ENCODE measurements at places on chromosomes 3 and 15.

DNA sequence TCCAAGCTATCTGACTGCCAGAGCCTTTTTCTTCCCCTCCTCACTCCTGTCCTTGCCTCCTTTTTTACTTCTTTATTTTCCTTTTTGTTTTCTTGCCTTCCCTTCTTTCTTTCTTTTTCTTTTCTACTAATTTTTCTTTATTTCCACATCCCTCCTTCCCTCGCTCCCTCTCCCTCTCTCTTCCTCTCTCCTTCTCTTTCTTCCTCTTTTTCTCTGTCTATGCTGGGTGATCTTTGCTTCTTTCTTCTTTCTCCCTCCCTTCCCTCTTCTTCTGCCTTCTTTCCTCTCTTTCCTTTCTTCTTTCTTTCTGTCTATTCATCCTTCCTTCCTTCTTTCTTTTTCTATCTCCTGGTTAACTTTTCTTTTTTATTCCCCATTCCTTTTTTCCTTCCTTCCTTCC is 564.8 kb downstream of the NSUN3 start:
- DNase-seq, result no peak

GRCh38 chr3:66675366-66675765 is 174.5 kb upstream of the LRIG1 start:
- DNase-seq, result no peak

GRCh38 chr15:100235030-100235617 is 106.7 kb downstream of the ADAMTS17 start:
- no peak for DNase-seq

GRCh38 chr15:70541511-70541910 is 221.8 kb downstream of the UACA start:
- DNase-seq, result no peak

DNA sequence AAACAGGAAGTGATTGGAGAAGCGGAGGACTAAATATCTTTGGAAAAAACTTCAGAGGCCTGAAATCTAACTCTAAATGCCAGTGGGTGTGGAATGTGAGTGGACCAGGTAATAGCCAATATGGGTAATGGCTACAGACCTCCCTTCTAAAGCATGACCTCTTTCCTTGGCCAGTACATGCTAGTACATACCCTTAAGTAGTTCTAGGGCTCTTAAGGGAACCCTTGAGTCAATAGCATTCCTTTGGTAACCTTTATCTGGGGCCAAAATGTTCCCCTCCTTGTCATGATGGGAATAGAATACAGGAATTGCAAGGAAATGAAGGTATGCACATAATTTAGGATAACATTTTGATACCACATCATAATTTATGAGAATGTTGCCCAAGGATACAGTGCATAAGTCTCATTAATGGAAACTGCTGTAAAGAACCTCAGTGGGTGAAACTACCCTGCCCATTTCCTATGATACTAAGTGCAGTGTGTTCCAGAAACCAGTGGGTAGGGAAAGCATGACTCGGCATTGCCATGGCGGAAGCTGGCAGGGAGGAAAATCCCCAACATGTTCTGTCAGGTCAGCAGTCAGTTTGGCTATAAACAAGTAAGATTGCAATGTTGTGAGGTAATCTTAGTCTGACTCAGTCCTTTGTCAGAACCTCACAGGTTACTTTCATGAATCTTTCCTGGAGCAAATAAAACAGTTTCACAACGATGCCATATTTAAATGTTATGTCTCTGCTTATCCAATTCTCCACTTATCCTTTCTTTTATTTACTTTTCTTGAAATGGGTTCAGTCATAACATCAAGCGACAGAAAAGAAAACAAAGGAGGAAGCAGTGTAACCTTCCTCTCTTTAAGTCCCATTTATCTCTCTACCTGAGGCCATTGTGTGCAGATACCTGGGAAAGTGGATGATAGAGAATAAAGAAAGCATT is 23.5 kb upstream of the RAP2B start:
- DNase-seq, result no peak

GRCh38 chr3:189512821-189513220 is 118.4 kb upstream of the TP63 start:
- no peak for DNase-seq

GRCh38 chr15:75178938-75179745 is 22.5 kb upstream of the C15orf39 start:
- no peak for DNase-seq

DNA sequence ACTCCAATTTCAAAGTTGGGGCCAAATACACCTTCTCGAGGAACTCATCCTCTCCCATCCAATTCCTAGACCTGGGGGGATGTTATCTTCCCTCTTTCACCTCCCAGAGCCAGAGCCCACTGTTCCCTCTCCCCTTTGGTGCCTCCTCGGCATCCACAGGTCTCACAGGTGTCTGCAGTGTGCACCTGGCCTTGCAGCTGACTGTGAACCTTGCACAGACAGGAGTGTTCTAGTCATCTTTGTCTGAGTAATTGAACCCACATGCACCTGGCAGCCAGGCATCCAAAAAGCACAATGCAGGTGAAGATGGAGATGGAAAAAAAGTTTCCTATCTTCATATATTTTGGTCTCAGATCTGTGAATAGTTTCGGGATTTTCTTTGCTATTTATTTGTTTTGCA is 30.8 kb downstream of the PCOLCE2 start:
- DNase-seq, result no peak

GRCh38 chr15:50906954-50907600 is 1.4 kb upstream of the AP4E1 start:
- DNase-seq, result peak; percentile 36

GRCh38 chr3:58635371-58636285 is 30.9 kb downstream of the FAM3D start:
- DNase-seq, result no peak

- DNase-seq, result no peak
Observed at GRCh38 chr3:170470063-170471016, 51.7 kb downstream of the CLDN11 start.

DNA sequence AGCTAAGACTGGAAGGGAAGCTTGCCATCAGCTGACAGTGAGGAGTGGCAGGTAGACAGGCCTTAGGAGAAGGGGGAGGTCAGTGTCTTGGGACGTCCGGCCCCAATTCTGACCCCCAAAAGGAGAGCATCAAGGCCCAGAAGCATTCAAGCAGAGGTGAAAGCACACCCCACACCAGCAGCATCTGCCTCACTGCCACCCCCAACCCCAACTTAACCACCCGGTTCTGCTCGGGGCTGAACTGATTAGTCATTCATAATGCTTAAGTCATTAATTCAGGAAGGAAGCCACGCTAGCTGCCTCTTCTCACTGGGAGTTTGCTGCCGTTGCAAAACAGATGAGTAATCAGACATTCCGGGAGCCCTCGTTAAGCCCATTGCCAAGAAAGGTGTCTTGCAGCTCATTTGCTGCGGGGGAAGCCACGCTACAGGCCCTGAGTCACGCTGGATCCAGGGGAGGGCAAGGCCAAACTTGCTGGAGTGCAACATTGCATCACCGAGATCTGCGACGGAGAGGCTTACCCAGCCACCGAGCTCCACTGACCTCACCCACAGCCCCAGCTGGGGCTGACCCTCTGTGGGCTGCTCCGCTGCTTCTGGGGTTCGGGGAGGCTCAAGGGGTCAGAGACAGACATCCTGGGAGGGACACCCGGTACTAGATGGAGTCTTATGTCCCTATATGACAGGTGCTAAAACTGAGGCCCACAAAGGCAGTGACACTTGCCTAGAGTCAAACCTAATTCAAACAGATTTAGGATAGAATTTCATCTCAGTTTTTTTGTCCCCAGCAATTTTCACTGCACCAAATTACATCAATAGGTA is 46.4 kb upstream of the HES1 start:
- no peak for DNase-seq

DNA sequence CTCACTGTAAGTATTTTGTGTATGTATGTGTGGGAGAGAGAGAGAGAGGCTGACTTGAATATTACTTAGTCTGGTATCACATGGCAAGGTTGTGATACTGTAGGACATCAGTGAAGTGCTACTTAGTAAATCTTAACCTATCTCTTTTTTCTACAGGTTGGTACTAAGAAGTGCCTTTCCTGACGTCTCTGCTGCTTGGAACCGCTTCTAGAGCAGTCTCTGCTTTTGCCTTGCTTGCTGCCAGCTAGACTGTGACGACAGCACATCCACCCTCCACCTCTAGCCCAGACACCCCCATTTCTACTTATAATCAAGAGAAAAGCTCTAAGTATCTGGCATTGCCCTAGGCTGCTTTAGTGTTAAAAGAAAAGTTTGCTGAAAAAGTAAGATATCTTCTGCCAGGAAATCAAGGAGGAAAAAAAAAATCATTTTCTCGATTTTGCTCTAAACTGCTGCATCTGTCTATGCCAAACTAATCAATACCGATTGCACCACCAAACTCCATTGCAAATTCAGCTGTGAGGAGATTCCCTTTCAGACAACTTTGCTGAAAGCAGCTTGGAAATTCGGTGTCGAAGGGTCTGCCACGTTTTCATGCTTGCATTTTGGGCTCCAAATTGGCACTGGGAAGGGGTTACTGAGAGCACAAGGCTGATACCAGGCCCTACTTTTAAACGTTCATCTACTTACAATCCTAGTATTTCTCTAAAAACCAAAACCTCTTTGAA is 30.7 kb downstream of the MBNL1 start:
- no peak for DNase-seq

DNA sequence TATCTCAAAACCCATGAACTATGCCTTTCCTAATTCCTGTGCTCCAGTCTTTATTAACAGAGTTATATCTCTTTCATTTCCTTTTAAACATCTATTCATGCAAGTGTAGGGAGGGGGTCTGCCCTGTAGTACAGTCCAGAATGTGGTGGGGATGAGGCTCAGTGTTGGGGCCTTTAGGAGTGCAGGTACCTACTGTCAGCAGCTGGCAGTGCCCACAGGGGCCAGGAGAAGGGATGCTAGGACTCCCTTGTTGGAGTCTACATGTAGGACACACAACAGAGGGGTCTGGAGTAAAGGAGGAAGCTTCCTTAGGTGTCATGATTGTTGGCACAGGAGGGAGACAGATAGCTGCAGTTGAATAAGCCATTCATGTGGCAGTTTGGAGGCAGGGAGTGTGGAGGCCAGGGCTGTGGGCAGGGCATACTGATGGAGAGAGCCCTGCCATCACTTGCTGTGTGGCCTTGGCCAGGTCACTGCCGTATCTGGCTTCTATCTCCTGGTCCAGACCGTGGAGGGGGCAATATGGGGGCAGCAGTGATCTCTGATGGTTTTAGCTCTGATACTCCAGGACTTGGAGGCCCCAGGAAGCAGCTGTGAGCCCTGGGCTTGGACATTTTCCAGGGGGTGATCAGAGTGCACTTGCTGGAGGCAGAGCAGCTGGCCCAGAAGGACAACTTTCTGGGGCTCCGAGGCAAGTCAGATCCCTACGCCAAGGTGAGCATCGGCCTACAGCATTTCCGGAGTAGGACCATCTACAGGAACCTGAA is 29.5 kb downstream of the ESYT3 start:
- no peak for DNase-seq

DNA sequence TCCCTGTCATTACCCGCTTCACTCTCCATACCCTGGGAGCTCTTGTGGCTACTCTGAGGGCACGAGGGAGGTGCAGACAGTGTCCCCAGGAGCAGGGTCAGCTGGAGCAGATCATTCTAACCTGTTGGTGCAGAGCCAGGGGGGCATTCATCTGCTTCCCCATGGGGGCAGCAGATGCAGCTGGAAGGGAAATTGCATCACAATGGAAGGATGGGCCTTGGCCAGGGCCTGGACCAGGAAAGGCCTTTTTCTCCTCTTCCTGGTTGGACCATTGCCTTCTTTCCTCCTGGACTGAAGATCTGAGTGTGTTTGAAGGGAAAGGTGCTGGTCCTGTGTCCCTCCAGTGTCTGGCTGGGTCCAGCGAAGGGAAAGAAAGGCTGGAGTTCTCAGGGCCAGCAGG is 55.7 kb downstream of the EPHB1 start:
- DNase-seq, result no peak

- no peak for DNase-seq
Observed at GRCh38 chr3:58651276-58651675, 15.3 kb downstream of the FAM3D start.

DNA sequence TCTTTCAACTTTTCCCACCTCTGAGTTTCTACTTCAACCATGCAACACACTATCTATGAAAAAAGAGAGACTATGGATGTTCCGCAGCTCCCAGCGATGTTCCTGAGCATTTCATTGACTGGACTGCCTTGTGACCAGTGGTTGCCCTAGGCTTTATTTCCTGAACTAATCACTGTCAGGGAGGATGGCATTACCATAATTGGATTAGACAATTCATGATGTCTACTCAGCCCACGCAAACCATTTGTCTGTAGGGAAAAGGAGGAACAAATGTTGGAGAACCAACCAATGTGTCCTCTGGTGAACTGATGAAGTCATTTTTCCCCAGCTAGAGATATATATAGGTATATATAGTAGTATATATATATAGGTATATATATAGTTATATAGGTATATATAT is 229.3 kb upstream of the MCTP2 start:
- no peak for DNase-seq

DNA sequence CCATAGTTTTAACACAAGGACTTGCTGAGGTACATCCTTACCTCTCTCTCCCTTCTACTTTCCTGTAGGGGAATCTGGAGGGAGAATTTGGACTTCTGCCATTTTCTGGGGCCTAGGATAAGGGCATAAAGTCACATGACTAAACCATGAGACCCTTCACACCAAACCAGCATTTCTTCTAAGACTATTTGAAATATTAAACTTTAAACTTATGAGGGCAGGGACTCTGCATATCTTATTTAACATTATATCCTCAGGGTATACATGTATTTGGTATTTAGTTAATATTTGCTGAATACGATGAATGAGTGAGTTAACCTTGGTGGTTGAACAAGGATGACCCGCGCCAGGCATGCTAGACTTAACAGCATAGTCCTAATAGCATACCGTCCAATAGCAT is 63.4 kb downstream of the USP13 start:
- DNase-seq, result no peak

DNA sequence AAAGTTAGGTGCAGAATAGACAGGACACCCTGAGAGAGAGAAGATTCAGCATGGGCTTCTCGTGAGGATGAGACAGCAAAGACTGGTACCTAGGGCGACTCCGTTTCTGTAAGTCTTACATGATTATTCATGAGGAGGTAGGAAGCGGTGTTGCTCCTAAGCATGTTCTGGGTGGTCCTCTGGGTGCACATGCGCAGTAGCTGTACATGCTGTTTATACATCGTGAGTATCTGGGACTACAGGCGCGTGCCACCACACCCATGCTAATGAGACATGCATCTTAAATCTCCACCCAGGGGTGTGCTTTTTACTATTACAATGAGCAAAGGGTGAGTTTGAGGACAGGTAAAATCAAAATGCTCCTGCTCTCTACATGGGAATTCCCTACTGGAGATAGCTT is 12.3 kb downstream of the ALPK3 start:
- DNase-seq, result no peak

- DNase-seq, result no peak
Observed at GRCh38 chr3:44510000-44510368, 32.5 kb upstream of the ZNF445 start.

DNA sequence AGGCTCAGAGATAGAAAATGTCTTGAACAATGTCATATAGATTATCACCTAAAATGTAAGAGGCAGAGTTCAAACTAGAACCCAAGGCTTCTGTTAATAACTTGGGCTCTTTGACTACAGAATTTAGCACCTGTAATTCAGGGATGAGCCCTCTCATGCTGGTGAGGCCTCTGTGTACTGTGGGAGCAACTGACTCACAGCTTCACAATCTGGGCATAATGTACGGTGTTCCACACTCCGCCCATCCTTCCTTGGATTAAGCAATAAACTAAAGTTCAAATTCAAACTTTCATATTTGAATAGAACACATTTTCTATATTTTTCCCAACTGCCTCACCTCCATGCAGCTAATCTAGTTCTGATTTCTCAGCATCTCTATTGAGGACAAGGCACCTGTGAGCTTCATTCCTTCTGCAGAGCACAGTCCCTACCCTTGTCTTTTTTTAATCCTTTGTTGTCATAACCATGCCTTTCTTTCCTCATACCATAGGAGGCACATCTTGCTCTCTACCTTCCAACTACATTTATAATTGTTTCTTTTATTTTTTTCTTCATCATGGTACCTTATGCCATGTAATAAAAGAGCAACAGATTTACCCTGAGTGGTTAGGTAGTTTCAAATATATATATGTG is 392.1 kb downstream of the NLGN1 start:
- DNase-seq, result no peak
